ENCODE measurements at places on chromosomes 4 and X.
A peak's percentile ranks its signal among the peaks of the same experiment; 100 is the strongest.

- no peak for DNase-seq
These were observed 110.8 kb upstream of the TEX13A start for GRCh38 chrX:105331244-105331643.

GRCh38 chrX:147217334-147217733 lies 402.8 kb upstream of the CXorf51A start:
- no peak for DNase-seq

DNA sequence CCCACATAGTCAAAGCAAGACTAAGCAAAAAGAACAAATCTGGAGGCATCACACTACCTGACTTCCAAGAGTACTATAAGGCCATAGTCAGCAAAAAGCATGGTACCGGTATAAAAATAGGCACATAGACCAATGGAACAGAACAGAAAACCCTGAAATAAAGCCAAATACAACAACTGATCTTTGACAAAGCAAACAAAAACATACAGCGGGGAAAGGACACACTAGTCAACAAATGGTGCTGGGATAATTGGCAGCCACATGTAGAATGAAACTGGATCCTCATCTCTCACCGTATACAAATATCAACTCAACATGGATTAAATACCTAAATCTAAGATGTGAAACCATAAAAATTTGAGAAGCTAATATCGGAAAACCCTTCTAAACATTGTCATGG lies 819.3 kb upstream of the FRG1 start:
- no peak for DNase-seq

GRCh38 chr4:80033581-80033980 lies 39.4 kb downstream of the ANTXR2 start:
- DNase-seq = no peak

DNA sequence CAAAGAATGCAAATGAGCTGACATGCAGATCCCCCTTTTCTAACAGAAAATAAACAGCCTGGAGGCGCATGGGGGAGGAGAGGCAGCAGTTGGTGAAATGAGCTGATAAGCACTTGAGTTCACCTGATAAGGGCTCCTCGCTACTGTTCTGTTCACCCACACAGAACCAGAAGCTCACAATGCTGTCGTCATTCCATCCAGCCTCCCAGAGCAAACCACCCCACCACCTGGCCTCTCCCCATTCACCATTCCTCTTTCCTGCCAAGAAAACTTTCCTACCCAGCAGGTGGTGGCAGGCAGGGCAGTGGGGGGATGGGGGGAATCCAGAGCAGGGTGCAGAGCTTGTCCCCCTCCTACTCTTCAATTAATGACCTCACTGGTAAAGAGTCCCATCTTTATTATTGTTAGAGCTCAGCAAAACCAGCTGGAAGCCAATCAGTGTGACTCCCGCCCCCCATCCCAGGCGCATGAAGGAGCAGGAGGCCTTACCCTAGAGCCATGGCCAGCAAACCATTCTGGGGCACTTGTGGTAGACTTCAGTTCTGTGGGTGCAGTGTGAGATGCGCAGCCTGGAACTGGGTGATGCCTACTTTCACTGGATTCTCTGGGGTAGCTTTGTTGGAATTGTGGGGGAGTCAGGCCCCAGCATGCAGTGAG lies 350.3 kb downstream of the ZIC3 start:
- DNase-seq = no peak

- no peak for DNase-seq
These were observed 83.6 kb upstream of the CAMK2D start for GRCh38 chr4:113845138-113845537.

GRCh38 chrX:13190051-13190450 lies 129.8 kb downstream of the ATXN3L start:
- no peak for DNase-seq

- DNase-seq = no peak
These were observed 57.5 kb upstream of the TNIP3 start for GRCh38 chr4:121221608-121222007.

DNA sequence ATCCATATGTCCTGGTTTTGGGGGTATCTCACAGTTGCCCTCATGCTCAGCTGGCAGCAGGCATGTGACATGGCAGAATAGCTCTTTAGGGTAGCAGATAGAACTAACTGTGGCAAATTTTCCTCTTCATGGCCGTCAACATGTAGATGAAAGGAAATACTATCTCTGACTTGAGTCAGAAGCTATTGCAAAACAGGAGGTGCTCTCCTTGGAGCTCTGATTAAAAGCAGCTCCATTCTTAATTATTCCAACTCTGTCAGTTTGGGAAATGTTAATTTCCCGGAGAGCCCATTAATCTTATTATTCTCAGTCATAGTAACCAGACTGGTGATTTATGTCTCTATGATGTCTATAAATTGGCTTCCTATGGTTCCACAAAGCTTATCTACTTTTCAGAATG lies 18.2 kb downstream of the IL13RA1 start:
- DNase-seq = no peak

- peak; percentile 63 for DNase-seq
These were observed 785 bp upstream of the EFNB1 start for GRCh38 chrX:68827848-68828624.

DNA sequence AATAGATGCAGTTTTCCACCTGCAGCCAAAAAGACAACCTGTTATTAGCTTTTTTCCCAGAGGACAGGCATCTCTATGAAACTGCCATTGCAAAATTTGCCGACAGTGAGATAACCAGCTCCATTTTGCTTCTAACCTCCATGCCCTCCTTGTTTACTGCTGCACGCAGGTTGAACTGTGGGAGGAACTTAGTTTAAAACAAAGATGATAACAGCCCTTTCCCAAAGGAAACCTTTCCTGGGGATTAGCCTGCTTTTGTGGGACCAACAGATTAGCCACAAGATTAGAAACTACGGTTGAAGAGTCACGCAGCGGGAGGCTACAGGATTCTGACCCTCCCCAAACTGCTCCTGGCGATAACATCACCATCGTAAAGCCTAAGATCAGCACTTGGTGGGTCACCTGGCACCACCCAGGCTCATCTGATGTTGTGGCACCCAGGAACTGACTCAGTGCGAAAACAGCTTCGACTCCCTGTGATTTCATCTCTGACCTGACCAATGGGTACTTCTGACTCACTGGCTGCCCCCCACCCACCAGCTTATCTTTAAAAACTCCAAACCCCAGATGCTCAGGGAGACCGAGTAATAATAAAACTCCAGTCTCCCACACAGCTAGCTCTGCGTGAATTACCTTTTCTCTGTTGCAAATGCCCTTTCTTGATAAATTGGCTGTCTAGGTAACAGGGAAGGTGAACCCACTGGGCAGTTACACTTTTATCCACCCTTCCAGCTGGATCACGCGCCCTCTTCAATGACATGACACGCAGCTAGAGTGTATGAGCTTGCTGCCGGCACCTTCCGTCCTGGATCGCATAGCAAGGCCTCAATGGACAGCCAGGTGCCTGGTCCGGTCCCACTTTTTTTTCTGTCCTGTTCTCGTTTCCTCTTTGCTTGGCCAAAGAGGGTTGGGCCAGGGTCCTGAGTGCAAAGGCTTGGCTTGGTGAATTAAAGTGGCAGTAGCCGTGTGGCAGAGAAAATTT lies 27.2 kb downstream of the NOP14 start:
- DNase-seq = no peak

- DNase-seq = no peak
These were observed 18.3 kb downstream of the NOA1 start for GRCh38 chr4:56959100-56959499.

GRCh38 chr4:162117051-162117450 lies 46.7 kb downstream of the FSTL5 start:
- DNase-seq = no peak

DNA sequence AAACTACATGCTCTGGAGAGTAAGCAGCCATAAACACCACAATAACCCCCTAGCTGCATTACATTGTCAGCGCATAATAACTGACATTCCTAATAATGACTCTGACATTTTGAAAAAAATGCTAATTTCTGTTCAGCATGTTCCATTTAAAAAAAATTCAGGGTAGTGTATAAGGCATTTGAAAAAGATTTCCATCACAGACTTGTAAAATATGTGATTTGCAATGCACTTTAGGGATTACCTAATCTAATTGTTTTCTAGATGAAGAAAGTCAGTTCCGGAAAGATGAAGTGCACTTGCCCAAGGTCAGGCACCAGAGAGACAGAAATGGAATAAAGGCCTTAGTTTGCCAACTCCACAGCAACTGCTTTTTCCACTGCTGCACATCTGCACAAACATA lies 55.3 kb downstream of the FANCB start:
- DNase-seq = no peak

DNA sequence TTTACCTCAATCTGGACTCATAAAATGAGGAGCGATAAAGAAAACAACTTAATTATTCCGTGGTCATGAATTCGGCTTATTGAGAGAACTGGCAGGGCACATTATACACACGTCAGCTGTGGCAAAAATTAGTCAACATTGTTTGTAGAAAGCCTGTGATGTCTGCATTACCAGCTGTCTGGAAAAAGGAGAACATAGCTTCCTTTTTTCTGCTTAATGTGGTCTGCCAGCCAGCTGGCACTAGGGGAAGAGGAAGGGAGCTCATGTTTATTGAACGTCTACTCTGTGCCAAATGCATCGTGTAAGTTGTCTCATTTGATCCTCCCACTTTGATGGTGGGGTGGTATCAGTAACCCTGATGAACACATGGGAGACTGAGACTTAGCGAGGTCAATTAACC lies 367.6 kb downstream of the ARHGAP24 start:
- DNase-seq = no peak

- DNase-seq = no peak
These were observed 45.8 kb upstream of the MSANTD1 start for GRCh38 chr4:3202836-3203820.

GRCh38 chr4:167688660-167689142 lies 403.6 kb upstream of the ANXA10 start:
- no peak for DNase-seq

- no peak for DNase-seq
These were observed 23.4 kb downstream of the CYTL1 start for GRCh38 chr4:4995908-4996265.

All from right renal cortex interstitium (tissue), 3 donors.